ENCODE measurements at places on chromosomes 2 and 18.

DNA sequence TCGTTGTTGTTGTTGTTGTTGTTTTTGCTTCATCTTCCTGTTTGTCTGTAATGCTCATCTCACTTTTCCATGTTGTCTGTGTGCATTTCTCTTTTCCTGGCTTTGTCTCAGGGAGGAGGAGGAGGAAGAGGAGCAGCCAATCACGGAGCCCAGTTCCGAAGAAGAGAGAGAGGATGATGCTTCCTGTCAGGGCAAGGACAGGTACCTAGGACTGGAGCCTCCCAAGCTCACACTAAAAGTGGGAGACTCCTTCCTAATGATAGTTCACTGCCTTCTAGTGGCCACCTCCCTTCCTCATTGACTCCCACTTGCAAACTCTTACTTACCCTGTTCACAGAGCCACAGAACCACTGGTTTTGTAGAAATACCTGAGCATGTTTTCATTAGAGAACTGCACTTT lies 179.6 kb downstream of the TPGS2 start:
- no peak for DNase-seq

DNA sequence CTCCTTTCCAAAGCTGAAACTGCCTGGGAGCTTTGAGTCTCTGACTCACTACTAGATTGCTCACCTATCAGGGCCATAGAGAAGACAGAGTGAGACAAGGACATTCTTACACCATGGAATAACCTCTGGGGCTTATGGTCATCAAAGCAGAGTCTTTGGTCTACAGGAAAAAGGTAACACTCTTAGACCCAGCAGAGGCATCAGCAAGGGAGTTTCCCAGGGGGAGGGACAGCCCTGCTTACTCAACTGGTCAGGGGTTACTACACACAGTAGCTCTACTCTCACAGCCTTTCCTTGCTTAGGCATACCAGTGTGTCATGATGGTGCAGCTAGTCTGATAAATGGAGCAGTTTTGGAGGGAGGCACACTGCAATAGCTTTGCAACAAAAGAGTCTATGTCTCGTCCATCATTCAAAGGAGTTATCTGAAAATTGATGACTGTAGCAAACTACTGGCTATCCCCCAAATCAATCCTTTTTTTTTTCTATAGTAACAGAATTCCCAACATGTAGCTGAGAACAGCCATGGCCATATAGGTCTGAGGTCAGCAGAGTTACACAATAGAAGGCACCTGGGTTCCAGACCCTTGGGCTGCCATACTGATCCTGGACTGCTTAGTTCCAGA lies 22.4 kb upstream of the CD28 start:
- no peak for DNase-seq

GRCh38 chr2:240813231-240813921 lies 6.6 kb downstream of the KIF1A start:
- DNase-seq = no peak

- no peak for DNase-seq
Measured at GRCh38 chr2:103445347-103445746, 683.5 kb downstream of the TMEM182 start.

GRCh38 chr18:63409301-63409700 lies 13.0 kb downstream of the VPS4B start:
- DNase-seq = no peak

GRCh38 chr2:68512966-68513365 lies 45.6 kb downstream of the APLF start:
- DNase-seq = no peak

GRCh38 chr2:233082931-233083755 lies 23.0 kb downstream of the INPP5D start:
- DNase-seq = no peak

- DNase-seq = no peak
Measured at GRCh38 chr18:80103231-80103630, 5.8 kb upstream of the ADNP2 start.

- no peak for DNase-seq
Measured at GRCh38 chr2:133360882-133361281, 207.4 kb downstream of the NCKAP5 start.

DNA sequence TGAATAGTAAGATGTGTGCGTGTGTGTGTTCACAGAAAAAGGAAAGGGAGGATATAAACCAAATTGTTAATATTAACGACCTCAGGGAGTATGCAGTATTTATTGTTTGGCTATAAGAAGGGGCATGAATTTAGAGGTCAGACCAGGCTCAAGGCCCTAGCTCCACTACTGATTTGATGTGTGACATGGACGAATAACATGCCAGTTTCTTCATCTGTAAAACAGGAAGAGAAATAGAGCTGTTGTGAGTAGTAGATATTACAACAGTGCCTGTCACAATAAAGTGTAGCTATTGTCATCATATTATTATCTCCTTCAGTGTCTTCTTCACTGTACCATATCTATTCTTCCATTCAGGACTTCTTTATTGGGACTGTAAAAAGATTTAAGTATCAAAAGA lies 4.1 kb upstream of the MAT2A start:
- DNase-seq = no peak

DNA sequence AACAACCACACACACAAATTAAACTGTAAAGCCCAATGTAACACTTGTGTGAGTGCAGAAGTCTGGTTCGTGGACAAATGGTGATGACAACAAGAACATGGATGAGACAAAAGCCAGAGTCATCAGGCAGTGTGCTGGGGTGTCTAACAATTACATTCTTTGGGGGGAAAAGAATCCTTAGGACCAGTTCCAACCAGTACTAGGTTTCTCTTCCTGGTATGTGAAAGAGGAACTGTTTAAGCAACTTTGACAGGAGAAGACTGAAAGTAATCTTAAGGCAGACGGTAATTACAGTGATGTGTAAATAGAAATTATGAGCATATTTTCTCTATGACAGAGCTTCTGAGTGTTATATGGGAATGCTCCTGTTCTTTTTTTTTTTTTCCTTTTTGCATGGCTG lies 133.4 kb downstream of the AFF3 start:
- DNase-seq = no peak

DNA sequence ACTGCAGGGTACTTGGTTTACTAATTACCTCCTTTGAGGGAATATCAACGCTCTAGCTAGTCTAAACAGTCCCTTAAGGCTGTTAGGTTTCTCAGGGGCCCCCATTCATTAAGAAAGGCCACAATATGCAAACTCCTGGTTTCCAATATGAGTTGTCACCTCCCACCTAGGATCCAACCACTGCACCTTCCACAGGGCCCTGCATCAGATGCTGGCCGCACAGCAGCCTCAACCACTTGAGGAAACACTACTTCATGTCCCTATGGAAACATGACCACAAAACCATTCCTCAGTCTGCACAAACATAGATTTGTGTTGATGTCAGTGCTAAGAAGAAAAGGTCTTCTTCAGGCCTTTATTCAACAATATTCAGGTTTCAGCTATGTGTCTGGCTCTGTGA lies 40.9 kb downstream of the STAT4 start:
- DNase-seq = no peak

DNA sequence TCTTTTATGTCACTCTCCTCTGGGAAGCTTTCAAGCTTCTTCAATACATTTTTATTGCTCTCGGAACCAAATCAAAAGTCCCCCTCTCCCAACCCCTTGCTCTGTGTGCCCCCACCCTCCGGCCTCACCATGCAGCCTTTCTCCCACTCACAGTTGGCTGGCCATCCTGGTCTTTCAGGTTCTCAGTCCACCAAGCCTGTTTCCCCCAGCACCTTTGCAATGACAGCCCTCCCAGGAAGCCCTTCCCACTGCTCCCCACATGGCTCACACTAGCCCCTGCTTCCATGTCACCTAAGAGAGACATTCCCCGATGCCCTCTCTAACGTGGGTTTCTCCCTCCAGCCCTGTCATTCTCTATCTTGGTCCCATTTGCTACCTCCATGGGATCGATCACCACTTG lies 266.6 kb downstream of the SRBD1 start:
- DNase-seq = no peak

- no peak for DNase-seq
Measured at GRCh38 chr2:230256733-230257332, 31.3 kb downstream of the SP140 start.

- DNase-seq = no peak
Measured at GRCh38 chr18:56021136-56021808, 433.3 kb upstream of the TCF4 start.

GRCh38 chr2:239354132-239354790 lies 46.6 kb downstream of the HDAC4 start:
- no peak for DNase-seq

DNA sequence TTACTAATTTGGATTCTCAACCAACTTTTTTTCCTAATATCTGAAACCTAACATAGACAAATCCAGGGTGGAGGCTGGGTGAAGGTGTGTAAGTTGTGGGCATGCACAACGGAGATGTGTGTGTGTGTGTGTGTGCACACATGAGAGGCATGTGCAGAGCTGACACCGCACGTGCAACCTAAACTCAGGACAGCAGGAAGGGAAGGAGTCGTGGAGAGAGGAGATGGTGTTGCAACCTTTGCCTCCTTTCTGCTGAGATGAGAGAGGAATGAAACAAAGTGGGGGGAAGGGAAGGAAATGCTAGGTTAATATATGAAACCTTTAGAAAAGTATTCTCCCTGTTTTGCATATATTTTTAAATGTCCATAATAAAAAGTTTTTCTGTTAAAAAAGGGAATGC lies 64.7 kb downstream of the KCTD1 start:
- no peak for DNase-seq

GRCh38 chr18:45116116-45116515 lies 435.4 kb downstream of the SETBP1 start:
- DNase-seq = no peak

All from activated CD8-positive, alpha-beta memory T cell treated with anti-CD3 and anti-CD28 coated beads, Interleukin-2, amount 50 U/mL, for 4 hours (primary cell).